ENCODE measurements at places on chromosomes 3 and 15.
A peak's percentile ranks its signal among the peaks of the same experiment; 100 is the strongest.

DNA sequence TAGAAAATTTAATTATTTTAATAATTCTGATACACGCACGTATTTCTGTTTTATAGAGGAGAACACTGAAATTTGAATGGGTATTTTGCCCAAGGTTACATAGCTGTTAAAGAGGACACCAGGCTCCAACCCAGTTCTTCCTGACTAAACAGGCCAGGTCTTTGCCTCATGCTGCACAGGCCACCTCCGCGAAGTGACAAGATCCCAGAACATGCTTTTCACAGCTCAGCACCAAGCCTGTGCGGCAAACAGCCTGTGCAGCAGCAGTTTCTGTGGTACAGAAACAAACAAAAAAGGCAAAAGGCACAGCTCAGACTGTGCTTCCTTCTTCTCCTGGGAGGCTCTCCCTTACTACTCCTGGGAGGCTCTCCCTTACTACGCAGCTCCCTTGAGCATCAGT is 6.5 kb downstream of the FOXL2 start:
- no peak for DNase-seq

- DNase-seq = no peak
Measured at GRCh38 chr15:27401471-27401870, 430.5 kb downstream of the GABRG3 start.

GRCh38 chr15:31265871-31266711 is 60.5 kb upstream of the KLF13 start:
- DNase-seq = peak; percentile 39

GRCh38 chr3:78745847-78746246 is 1022.0 kb downstream of the ROBO1 start:
- DNase-seq = no peak

- DNase-seq = no peak
Measured at GRCh38 chr3:30650348-30650995, 44.1 kb downstream of the TGFBR2 start.

DNA sequence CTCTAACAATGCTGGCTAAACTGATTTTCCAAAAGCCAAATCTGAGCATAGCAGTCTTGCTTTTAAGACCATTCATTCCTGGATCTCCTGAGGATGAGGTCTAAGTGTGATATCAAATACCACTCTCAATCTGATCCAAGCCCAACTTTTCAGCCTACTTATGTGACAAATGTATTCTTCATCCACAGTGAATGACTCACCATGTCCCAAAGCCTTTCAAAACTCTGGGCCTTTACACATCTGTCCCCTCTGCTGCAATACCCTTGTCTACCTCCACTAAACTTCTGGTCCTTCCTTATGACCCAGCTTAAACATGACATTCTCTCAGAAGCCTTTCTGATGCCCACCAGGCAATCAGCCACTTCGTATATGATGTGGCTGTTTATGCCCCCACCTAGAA is 4.6 kb downstream of the ANAPC13 start:
- DNase-seq = no peak

- DNase-seq = no peak
Measured at GRCh38 chr3:22106213-22106896, 355.3 kb upstream of the ZNF385D start.

- no peak for DNase-seq
Measured at GRCh38 chr3:139655909-139656595, 21.7 kb downstream of the NMNAT3 start.

DNA sequence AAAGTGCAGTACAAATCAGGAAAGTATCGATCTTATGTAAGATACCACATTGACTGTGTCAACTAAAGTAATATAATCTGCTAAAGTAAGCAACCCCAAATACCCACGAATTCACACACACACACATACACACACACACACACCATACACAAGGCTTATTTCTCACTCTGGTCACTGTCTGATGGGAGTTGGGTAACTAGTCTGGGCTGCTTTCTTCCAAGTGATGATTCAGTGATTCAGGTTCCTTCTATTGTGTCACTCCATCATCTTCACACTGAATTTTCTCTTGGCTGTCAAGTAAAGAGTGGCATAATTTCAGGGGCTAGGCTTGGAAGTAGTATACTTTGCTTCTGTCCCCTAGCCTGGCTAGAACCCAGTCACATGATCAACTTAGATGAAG is 104.8 kb upstream of the CCDC54 start:
- no peak for DNase-seq

DNA sequence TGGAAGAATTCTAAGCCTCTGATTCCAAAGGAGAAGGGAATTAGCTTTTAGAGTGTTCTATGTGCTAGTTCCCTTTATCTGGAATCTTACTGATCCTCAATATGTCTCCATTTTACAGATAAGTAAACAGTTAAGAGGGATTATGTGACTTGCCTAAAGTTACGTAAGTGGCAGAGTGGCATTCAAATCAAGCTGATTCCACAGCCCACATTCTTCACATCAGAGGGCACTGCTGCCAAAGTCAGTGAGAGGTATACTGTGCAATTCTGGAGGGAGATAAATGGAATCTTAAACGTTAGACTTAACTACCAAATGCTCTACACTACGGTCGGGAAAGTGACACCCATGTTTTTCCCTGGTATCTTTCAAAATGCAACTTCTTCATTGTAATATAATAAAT is 11.0 kb upstream of the MELTF start:
- DNase-seq = no peak

DNA sequence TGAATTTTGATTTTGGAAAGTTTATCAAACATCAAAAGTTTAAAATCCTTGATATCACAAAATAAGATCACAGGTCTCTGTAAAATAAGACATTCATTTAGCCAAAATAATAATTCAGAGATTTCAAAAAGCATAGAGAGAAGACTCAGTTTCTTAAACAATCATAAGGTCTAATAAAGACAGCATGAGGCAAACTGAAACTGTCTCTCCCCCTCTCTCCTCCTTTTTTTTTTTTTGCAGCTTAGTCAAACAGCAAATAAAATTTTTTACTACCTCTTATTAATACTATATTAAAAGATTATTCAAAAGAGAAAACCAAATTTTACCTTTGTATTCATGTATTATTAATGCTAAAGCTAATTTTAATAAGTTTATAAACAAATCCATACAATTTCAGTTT is 57.4 kb downstream of the OSTN start:
- no peak for DNase-seq

- no peak for DNase-seq
Measured at GRCh38 chr15:74403991-74404563, 29.7 kb downstream of the SEMA7A start.

DNA sequence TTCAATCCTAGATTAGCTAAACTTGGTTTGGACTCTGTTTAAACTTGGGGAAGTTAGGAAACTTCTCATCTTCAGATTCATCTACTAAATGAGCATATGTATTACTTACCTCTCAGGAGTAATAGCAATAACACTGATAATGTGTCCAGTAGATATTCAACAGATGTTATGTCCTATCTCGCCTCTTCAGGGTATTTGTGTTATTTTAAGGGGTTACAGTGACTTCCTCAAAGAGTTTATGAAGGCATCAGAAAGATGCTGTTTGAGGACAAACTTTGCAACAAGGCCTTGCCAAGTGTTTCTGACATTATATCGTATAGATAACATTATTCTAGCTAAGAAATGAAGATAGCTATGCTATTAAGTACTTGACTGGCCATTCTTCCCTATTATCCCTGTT is 522.3 kb downstream of the IGSF11 start:
- no peak for DNase-seq

- no peak for DNase-seq
Measured at GRCh38 chr3:43762451-43762850, 71.7 kb downstream of the ABHD5 start.

DNA sequence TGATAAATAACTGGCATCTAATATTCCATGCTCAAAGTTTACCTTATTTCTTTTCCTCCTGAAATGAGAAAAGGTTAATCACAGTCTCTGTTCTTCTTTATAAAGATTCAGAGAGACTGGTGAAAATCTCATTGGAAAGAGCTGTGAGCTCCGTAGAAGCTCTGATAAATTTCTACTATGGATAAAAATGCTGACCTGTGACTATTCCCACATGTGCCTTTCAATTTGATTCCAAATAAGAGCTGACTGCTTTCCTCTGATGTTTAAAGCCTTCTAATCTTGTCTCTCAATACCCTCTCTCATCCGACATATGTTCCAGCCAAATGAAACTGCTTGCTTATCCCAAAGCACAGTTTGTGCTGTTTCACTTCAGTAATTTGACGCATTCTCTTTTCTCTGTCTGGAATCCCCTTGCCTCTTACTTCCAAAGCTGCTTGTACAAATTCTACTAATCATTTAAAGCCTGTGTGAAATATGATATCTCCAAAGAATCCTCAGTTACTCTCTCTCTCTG is 130.1 kb downstream of the RTP4 start:
- no peak for DNase-seq
